ENCODE measurements at places on chromosomes 3 and 15. TPM values are rescaled to one million over a fixed set of nuclear protein-coding genes. Genes with fewer than 3 reads are reported as not detected.

The CCDC13 gene
- total RNA-seq, result 31.7 TPM

The HOMER2 gene
- 85.8 TPM for total RNA-seq

The IQCH gene
- 5.3 TPM for total RNA-seq

The PRRT3 gene
- total RNA-seq, result 31.6 TPM

The SLC28A2 gene
- total RNA-seq, result 7.2 TPM

The CGNL1 gene
- total RNA-seq, result 0.29 TPM

The CIB1 gene
- total RNA-seq, result 62.9 TPM

The DNAH12 gene
- 0.73 TPM for total RNA-seq

The CCR2 gene
- not detected for total RNA-seq

The SSUH2 gene
- total RNA-seq, result 1.4 TPM

The ACKR2 gene
- total RNA-seq, result 0.72 TPM

The IFT80 gene
- total RNA-seq, result 2.3 TPM

The AEN gene
- 33.0 TPM for total RNA-seq

The GPR62 gene
- not detected for total RNA-seq

The TMEM212 gene
- total RNA-seq, result not detected

The CCDC191 gene
- total RNA-seq, result 8.9 TPM

The PPARG gene
- total RNA-seq, result 85.2 TPM

The NLGN1 gene
- total RNA-seq, result not detected

The TMEM41A gene
- total RNA-seq, result 10.6 TPM

The NAALADL2 gene
- 1.7 TPM for total RNA-seq

The PPP2R3A gene
- 51.8 TPM for total RNA-seq

The EXD1 gene
- not detected for total RNA-seq

The TMCO5A gene
- total RNA-seq, result not detected

The FRMD5 gene
- 2.3 TPM for total RNA-seq

The GOLGA8S gene
- total RNA-seq, result 0.58 TPM

The FEZF2 gene
- not detected for total RNA-seq

The CELF6 gene
- 4.0 TPM for total RNA-seq

The ZBTB47 gene
- total RNA-seq, result 40.3 TPM
